ENCODE measurements at places on chromosomes 3 and 15.
A peak's percentile ranks its signal among the peaks of the same experiment; 100 is the strongest.

DNA sequence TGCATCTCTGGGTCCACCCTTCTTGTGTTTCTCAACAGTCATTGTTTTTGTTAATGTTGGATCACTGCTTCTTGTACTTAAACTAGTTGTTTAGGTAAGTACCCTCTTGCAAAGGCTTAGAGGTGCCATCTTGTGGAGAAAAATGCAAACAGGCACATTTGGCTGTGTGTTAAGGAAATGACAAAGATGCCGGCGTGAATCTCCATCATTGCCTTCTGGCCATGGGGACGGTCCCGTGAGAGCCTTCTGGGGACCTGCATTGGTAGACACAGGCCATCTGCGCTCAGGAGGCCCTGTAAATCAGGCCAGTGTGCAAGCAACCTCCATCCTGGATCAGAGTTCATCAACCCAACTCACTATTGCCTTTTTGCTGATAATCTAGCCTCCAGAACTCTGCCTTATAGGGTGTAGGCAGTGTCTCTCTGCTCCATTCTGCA, 158.6 kb upstream of the NR2E3 start:
- DNase-seq, result peak; percentile 64

- DNase-seq, result no peak
Observed at GRCh38 chr15:26015516-26016075, 152.5 kb upstream of the ATP10A start.

- DNase-seq, result no peak
Observed at GRCh38 chr3:173739726-173740125, 342.2 kb downstream of the NLGN1 start.

GRCh38 chr3:97673357-97673997, 91.1 kb upstream of the ARL6 start:
- DNase-seq, result no peak

DNA sequence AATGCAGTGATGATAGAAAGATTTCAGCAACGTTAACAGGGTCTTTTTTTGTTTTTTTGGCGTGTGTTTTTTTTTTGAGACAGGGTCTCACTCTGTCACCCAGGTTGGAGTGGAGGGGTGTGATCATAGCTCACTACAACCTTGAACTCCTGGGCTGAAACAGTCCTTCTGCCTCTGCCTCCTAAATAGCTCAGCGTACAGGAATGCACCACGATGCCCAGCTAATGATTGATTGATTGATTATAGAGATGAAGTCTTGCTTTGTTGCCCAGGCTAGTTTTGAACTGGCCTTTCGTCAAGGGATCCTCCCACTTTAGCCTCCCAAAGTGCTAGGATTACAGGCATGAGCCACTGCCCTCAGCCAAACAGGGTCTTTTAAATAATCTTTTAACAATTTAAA, 7.0 kb downstream of the CHP1 start:
- no peak for DNase-seq

GRCh38 chr3:137103739-137104138, 146.0 kb downstream of the IL20RB start:
- DNase-seq, result no peak

- DNase-seq, result no peak
Observed at GRCh38 chr3:129793942-129794310, 99.6 kb downstream of the TMCC1 start.

GRCh38 chr15:31427411-31427810, 100.8 kb downstream of the KLF13 start:
- DNase-seq, result no peak

GRCh38 chr15:55740981-55741832, 1.7 kb downstream of the PRTG start:
- DNase-seq, result peak; percentile 56

DNA sequence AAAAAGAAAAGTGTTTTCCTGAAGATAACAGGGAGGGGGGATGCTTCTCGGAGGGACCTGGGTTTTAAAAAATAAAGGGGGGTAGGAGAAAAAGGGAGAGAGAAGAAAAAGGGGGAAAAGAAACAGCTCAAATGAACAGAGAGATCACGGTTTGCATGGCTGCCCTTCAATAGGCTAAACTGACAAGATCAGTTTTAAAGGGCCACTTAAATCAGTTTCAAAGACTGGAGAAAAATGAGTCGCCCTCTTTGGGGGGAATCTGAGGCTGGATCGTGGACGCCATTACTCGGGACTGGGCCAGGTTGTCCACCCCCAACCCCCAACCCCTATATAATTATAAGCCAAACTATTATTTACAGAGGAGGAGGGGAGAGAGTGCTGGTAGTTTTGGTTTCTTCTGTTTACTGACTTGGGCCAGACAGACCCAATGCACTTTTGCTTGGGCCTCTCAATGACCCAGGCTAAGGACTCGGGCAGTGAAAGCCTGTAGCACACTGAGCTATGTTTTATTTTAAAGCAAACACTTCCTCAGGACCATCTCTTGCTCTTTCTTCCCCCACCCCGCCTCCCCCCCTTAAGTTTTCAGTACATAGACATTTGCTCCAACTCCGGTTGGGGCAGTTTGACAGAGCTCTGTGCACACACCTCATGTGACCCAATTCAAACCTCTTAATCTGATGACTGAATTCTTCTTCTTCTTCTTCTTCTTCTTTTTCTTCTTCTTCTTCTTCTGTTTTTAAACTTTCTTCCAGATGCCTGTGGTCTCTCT, 6.3 kb downstream of the NR2F2 start:
- DNase-seq, result peak; percentile 64

DNA sequence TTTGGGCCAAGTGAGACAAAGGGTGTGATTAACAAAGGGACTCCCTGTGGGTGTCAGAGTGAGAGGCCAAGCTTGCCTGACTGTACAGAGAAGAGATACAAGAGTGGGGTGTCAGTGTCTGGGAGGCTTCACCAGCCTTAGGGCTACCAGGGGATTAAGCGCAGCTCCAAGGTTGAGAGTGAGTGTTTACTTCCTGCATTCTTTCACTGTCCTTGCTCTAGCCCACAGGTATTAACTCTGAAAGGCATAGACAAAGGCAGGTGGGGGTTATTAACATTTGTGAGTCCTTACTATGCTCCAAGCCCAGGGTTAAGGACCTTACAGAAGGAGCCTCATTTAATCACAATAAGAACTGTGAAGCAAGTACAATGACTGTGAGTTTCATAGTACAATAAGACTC, 107.6 kb downstream of the IL20RB start:
- DNase-seq, result no peak

GRCh38 chr3:133256787-133257483, 142.9 kb upstream of the BFSP2 start:
- DNase-seq, result peak; percentile 22

GRCh38 chr3:152127058-152127457, 141.7 kb upstream of the MBNL1 start:
- DNase-seq, result peak; percentile 27

GRCh38 chr15:92623435-92623834, 32.1 kb downstream of the FAM174B start:
- DNase-seq, result no peak

GRCh38 chr15:78201281-78202190, 32.8 kb downstream of the ACSBG1 start:
- DNase-seq, result peak; percentile 60

DNA sequence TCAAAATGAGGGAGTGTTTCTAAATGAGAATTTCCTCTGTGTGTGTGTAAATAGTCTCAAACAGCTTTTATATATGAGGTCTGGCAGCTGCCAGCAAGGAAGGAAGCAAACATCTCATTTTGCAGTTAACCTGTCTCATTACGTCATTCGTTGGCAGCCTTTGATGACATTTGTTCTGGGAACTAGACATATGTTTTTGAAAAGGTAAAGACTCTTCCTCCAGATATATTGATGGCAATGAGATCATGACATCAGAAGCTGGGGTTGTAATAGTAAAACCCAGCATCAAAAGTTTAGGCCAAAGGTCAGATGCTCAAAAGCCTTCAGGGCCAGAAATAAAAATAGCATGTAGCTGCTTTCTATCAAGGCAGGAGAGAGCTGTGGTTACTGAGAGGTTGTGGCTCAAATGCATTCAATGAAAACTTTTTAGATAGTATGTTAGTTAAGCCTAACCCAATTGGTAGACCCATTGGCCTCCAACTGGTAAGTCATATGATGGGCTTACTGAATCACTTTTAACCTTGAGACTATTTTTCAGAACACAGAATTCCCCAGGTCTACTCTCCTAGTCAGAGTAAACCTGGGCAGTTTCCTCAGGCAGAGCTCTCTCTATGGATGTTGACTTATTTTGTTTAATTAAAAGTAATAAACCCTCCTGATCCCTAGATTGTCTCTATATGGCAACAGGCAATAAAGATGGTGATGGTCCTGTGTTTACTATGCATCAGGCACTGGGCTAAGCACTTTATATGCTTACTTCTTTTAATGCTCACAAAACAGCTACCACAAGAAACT, 386.5 kb upstream of the CFAP20DC start:
- DNase-seq, result no peak

DNA sequence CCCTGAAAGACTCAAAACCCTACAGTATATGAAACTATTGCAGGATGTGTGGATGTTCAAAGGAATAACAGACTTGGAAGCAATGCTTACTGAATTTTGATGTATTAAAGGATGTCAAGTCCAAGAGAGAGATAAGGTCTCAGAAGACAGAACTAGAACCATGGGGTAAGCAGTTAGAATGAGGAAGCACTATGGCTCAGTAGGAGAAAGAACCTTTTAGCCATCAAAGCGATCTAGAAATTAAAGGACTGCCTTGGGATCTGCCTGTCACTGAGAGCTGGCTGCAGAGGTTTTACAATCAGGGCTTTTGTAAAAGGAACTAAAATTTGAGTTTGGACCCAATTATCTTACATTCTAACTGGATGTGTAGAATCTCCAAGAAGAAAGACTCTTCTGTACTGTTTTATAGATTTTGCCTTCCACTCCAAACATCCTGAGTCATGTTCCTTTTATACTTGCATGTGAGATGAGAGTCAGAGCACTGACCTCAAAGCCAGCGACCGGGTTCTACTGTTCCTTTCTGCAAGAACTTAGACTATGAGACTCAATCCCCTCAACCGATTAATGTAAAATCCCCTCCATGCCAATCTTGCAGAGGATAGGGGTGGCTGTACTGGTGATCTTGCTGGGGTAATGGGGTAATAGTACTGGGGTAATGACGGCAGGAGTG, 412.3 kb upstream of the TPRG1 start:
- peak; percentile 39 for DNase-seq

- DNase-seq, result no peak
Observed at GRCh38 chr3:45946307-45946706, 3.0 kb downstream of the CXCR6 start.

DNA sequence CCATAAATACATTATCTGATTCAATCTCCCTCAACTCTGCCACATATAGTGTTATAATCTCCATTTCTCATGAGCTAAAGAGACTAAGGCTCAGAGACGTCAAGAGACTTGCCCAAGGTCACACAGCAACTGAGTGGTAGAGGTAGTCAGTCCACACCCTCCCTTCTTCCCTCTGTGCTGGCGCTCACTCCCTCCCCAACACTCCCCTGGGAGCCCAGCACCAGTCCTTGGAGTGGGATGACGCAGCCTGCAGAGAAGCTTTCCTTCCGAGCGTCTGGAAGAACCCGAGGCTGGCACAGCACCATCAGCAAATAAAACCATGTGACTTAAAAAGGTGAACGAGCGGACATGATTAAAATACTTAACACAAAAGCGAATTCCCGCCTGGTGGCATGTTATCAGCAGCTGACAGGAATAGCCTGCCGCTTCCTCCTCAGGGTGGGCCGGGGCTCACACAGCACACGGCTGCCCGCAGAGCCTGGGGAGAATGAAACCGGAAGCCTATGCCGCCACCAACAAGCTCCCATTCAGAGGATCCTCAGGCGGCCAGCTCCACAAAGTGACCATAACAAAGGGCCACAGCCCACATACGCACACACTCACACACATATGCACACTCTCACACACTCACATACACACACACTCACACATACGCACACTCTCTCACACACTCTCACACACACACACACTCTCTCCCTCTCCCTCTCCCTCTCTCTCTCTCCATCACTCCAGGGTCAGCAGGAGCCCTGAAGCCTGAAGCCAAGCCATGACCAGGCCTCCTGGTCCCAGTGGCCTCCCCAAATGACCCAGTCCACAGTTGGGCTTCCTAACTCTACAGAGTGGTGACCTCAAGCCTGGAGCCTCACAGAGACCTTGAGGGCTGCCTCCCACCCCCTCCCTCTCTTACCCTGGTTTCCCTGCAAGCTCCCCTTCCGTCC, 120.5 kb downstream of the XXYLT1 start:
- peak; percentile 94 for DNase-seq

- DNase-seq, result no peak
Observed at GRCh38 chr3:144105542-144105941, 133.9 kb downstream of the DIPK2A start.

DNA sequence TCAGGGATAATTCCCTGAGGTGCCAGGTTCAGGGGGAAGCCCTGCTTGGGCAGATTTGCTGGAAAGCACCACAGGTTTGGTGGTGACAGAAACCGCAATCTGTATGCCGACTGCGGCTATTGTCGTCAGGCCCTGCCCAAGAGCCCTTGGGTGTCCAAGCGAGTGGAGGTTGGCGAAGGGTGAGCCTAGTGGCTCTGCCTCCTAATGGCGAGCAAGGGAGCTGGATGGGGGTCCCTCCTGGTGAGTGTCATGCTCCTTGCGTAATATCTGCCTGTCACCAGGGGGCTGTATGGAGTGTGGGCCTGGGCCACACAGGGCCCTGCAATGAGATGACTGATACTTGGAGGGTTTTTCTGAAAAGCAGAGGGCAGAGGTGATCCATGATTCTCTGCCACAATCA, 101.6 kb downstream of the EPHB1 start:
- no peak for DNase-seq

- no peak for DNase-seq
Observed at GRCh38 chr3:115388166-115388565, 235.1 kb upstream of the GAP43 start.

GRCh38 chr3:19898721-19899120, 35.3 kb downstream of the EFHB start:
- peak; percentile 53 for DNase-seq

GRCh38 chr15:98597666-98598065, 50.7 kb upstream of the IGF1R start:
- DNase-seq, result no peak

DNA sequence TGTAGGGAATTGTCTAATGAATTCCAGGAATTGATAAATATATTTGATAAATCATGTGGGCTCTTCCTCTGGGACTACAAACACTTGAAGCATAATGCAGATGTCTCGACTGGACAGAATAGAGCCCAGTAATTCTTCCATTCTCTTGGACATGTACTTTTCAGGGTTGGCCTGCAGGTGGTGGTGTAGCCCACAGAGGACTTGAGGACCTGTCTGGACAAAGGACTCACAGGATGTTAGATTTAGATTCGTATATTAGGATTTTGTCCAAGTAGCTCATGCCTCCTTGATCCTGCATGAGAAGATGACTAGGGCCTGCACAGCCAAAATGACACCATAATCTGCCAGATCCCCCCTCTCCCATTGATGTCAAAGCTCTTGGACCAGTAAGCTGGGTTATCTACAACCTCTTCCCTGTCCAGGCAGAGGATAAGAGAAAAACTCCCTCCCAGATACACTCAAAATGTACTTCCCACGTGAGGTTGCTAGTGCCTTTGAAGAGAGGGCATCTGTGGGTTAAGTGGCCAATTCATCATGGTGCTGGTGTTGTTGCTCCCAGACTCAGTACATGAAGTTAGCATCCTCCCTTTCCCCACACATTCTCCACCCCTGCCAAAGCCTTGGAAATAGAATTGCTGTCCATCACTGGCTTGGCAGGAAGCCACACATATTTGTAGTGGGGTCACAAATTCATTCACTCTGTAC, 88.6 kb upstream of the ZNF280D start:
- DNase-seq, result no peak

Measured in osteoblast (primary cell).